Stomach (tissue), 19 donors: ENCODE measurements at places on chromosomes 2 and 18. TPM values are rescaled to one million over a fixed set of nuclear protein-coding genes. Genes with fewer than 3 reads are reported as not detected.

The ACOXL gene
- 0.58 TPM for total RNA-seq

- no peak for DNase-seq
These were observed 84.8 kb downstream of the SETBP1 start for GRCh38 chr18:44765456-44765855.

DNA sequence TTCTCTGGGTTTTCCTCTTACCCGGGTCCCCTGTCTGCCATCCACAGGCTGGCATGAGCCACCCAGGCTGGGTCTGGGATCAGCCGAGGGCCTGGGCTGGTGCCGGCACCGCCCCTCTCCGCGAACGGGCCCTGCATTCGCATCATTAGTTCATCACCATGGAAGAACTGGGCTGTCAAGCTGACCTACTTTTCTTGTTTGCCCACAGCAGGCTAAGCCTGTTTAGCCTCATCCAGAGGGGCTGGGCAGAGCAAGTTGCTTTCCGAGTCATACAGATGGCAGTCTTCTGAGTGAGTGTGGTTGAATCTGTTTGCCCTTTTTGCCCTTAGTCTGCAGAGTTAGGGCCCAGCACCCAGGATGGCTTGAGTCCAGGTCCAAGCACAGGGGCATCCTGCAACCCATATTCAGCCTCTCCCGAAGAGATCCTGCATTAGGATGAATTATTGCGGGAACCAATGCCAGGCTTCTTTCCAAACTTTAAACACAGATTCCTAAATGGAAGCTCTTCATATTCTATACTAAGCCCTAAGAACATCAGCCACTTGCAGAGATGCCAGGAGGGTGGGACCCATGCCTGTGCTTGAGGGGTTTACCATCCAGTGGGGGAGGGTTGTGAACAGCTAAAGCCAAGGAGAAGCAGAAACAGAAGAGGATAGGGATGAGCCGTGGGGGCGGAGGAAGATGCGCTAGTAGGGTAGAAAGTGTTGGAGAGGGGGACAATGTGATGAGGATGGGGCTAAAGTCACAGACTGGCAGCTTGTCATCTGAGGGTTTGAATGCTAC lies 68.0 kb downstream of the NPAS2 start:
- DNase-seq: peak; percentile 81

DNA sequence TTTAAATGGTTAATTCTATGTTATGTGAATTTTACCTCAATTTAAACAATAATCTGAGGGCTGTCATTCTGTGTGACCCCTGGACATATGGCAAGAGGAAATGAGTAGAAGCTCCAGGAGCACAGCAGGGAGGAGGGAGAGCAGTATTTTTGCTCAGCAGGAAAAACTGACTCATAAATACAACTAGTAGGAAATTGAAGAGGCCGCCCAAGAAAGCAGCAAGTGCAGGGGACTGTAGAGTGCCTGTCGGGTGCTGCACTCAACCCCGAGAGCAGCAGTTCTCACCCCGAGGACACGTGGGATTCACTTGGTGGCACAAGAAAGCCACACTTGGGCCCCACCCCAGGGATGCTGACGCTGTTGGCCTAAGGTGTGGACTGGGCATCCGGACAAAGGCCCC lies 60.8 kb downstream of the NPAS2 start:
- no peak for DNase-seq
